ENCODE measurements at places on chromosomes 5 and 9.

DNA sequence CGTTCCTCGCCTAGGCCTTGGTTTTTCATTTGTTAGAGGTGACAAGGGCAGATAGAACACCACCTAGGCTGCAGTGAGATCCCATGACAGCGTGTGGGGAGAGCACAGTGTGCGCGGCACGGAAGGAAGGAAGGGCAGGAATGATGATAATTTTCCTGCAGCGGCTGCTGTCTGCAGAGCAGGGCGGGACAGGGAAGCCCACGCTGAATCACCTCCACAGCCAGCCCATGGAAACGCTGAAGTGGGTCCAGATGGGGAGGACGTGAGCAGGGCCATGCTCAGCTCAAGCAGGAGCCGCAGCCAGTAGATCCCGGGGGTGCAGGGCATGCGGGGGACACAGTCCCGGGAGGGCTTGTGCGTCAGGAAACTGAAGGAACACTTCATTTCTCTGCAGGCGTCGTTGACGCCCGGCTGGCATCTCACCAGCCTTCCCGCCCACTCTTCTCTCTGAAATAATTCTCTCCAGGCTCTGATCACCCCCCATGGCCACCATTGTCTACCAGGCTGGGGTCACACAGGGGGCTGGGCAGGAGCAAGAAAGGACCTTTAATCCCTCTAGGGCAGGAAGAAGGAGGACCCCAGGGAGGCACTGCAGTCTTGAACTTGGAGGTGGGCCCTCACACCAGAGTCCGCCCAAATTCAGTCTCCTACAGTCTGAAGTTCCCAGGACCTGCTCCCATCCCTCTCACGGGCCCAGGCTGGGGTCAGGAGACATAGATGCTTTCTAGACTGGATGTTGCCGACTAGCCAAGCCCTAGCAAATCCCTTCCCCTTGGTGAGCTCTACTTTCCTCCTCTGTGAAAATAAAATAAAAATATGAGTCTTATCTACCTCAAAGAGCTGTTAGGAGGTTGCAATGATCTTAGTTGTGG lies 20.9 kb upstream of the SYNPO start:
- no peak for DNase-seq

DNA sequence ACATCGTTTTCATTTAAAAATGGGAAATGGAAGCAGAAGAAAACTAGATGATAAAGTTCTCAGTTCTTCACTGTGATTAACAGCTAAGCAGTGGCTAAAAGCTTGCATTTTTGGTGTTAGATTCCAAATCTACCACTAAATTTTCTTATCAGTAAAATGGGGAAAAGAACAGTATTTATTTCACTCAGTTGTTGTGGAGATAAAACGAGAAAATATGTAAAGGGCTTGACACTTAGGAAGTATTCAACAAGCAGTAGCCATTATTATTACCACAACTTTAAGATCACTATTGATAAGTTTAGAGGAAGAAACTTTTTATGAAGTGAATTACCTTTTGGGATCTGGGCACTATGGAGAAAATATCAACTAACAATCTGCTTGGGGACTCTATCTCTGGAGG lies 4.5 kb downstream of the STOM start:
- DNase-seq = no peak

DNA sequence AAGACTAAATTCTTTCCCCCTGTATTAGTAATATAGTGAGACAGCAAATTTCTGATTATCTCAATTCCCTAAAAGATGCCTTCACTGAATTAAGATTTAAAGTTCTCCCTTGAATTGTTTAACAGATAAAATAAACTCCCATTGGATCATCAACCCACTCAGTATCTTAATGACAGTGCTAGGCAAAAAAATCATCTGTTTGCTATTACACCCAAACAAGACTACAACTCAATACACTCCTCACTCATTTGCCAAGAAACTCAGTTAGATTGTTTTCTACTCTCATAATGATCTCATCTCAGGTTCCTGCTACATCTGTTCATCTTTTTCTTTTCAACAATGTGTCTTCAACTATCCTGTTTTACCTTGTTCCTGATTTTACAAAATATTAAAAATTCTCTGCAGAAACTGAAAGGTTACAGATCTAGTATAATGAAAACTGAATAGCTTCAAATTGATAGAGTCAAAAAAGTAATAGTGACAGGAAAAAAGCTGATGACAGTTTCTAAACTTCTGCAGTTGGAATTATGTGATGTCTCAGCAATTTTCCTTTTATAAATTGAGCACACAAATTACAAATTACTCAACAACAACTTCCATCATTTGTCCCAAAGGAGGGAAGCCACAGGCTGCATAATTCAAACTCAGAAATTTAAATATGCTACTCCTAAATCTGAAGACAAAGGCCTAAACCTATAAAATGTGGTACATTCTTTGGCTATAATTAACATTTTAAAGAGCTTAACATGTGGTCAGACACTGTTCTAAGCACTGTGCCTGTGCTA lies 39.4 kb downstream of the HOMER1 start:
- DNase-seq = no peak

- DNase-seq = no peak
Observed at GRCh38 chr9:133732639-133733408, 5.3 kb downstream of the SARDH start.

DNA sequence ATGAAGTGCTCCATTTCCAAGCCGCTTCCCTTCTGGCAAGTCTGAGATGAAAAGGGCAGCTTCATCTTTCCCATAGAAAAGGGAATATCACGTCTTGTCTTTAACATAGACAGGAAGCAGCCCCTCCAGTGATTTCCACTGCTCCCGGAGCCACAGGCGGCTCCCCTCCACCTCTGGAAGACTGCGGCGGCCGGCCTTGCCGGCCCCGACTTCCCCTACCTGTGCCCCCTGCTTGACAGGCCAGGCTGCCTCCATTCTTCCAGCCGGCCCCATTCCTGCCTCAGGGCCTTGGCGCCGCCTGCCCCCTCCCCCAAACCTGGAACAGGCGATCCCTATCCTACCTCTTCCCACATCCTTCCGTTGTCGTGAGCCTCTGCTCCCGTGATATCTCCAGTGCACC lies 141.8 kb downstream of the ZNF354C start:
- DNase-seq = no peak

GRCh38 chr5:95728494-95729114 lies 2.5 kb upstream of the RHOBTB3 start:
- DNase-seq = no peak

DNA sequence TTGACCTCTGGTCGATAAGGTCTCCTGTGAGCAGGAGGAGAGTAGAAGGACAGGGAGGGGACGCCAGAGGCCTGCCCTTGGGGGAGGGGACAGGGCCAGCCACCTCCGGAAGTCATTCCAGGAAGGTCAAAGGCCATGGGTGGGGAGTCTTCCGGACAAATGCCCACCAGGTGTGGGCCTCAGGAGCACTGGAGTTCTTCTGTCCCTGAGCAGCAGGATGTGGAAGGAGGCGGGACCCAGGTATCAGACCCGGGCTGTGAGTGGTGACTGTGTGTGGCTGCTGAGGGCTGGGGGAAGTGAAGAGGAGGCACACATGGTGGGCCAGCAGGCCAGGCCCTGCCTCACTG lies 13.9 kb downstream of the FGF18 start:
- DNase-seq = no peak

DNA sequence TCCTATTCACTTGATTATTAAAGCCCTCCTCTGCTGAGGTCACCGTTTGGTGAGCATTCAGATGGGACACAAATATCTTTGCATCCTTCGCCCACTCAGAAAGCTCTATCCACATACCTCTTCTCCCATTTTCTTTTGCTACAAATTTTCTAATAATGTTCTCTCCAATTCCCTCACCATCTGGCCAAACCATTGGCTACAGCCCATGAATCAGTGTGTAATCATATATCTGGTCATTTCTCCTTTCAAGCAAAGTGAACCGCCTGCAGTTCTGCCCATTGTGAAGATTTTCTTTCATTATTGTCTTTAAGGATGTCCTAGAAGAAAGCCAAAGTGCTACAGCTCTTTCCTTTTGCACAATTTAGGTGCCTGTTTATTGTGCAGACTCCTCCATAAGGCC lies 54.2 kb upstream of the DAPK1 start:
- no peak for DNase-seq

Data from stimulated activated CD8-positive, alpha-beta memory T cell treated with anti-CD3 and anti-CD28 coated beads, Interleukin-4, amount 100 ng/mL, for 48 hours (primary cell).